ENCODE measurements at places on chromosomes 2 and 18.

GRCh38 chr2:215724146-215724545 lies 288.3 kb upstream of the FN1 start:
- DNase-seq: no peak

- no peak for DNase-seq
These were observed 364.8 kb downstream of the NYAP2 start for GRCh38 chr2:225764346-225764745.

DNA sequence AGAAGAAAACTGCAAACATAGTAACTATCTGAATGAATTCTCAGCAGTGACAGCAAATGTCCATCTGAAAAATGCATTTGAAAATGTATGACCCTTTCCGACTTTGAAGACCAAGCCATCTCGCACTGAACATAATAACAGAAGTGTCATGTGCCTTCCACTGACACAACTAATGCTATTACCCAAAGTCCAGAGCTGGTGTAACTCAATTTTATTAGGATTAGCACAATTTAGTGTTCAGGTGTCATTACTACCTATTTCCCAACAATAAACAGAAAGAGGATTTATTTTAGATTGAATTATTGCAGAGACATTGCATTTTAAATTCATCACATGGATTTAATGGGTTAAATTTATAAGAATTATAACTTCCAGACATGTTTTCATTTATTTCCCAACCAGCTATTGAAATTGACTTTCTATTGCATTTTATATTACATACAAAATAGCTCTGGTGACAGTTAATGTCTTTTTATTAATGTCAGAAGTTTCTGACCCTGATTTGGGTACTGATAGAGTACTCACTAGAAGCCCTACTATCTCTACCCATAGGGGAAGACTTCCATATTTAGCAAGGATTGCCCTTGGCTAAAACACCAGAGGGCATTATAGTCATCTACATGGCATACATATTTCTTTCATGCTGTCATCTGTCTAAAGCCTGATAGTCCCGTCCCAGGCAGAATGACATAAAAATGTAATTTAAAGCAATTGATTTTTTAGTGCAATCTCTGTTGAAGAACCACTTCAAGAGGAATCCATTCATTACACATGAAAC lies 7.0 kb upstream of the STK39 start:
- no peak for DNase-seq

DNA sequence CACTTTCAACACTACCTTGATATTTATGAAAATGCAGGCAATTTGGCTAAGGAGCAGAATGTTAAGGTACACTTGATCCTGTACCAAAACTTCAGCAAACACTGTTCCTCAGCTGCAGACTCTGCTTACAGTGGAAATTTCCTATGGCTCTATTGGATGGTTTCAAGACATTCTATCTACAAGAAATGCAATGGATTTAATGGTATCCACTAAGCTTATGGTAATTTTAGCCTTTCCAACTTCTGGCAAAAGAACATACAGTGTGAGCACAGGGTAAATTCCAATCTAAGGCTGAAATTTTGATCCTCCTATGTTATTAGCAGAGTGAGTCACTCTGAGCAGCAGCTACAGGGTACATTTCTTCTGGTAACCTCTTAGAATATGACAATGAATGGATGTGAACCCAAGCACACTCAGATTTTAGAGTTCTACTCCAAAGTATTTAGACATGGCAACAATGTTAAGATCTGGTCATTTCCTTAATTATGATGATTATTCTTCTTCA lies 361.8 kb upstream of the PIK3C3 start:
- no peak for DNase-seq

DNA sequence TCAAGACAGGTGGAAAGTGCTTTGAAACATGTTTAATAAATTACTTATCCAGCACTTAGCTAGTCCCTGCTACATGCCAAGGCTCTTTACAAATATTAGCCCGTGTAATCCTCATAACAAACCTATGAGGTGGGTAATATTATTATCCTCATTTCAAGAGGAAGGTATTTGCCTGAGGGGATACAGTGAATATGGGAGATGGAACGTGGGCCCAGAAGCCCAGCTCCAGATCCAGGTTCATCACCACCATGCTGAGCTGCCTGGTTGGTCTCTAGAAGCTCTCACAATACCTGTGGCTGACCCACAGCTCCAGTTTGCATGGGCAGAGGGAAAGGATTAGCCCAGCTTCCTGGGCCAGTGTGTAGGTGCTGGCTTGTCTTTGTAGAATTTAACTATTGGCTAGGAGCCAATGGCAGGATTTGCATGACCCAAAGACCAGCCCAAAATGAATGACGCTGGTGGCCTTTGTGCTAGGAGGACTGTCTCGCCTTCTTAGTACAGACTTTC lies 61.6 kb upstream of the ATP8B1 start:
- DNase-seq: peak; percentile 1

DNA sequence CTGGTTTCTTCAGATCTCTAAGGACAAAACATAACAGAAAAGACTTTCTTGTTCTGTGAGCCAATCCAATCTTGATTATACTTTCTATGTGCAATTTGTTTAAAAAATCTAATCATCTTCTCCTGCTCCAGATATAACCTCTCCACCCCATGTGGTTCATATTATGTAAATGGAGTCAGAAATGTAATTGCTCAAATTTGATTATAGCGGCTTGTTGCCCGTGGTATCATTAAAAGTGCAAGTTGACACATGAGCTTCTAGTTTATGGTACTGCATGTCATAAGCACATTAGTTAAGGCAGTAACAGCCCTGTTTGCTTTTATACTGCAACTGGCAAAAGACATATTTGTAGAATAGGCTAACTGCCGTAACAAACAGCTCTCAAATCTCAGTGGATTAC lies 715.1 kb upstream of the CDH7 start:
- DNase-seq: no peak

DNA sequence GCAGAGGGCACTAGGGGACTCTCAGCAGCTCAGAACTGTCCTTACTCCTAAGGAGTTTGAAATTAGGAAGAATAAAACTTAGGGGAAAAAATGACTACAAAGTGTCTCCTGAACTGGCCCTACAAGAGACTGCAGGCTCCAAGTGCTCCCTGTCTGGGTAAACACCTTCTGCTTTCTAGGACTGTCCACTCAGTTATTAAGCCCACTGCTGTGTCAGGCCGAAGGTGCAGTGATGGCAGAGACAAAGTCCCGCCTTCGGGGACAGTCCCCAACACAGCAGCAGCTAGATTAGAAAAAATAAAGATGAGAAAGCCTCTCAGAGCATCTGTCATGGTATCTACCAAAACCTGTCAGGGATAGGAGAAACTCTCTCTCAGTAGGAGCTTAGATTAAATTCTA lies 28.3 kb downstream of the TWIST2 start:
- no peak for DNase-seq

All from T47D (cell line).